ENCODE measurements at places on chromosomes 1 and 21.

DNA sequence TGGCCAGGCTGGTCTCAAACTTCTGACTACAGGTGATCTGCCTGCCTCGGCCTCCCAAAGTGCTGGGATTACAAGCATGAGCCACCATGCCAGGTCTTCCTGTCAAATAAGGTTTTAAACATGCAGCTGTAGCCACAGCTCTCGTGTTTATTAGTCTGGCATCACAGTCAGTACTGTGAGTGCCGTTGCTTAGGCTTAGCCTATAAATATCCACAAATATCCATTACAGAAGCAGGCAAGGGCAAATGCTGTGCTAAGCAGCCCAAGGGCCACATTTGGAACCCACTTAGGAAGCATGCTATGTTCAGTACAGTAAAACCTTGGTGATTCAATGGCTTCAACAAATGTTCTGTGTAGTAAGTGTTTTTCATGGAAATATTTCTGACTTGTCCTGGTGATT lies 75.9 kb downstream of the KIF1B start:
- no peak for DNase-seq

- DNase-seq = no peak
Measured at GRCh38 chr1:29515170-29515955, 279.0 kb downstream of the PTPRU start.

DNA sequence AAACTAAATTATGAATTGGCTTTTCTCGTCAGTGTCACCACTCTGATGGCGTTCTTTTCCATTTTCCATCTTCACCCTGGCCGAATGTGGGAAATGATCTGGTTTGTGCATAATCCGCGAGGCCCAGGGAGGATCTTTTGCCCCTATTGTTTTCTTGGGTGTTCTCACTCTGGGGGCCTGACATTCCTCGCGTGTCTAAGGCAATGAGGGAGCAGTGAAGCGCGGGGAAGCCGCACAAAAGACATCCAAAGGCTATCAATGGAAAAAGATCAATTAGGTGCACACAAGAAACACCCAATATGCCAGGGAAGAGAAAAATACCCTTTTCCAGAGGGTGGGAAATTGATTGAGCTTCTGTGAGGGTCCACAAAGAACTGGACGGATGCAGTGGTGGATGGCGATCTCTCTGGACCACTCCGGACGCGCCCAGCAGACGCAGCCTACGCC lies 941 bp upstream of the C1orf21 start:
- DNase-seq = no peak

DNA sequence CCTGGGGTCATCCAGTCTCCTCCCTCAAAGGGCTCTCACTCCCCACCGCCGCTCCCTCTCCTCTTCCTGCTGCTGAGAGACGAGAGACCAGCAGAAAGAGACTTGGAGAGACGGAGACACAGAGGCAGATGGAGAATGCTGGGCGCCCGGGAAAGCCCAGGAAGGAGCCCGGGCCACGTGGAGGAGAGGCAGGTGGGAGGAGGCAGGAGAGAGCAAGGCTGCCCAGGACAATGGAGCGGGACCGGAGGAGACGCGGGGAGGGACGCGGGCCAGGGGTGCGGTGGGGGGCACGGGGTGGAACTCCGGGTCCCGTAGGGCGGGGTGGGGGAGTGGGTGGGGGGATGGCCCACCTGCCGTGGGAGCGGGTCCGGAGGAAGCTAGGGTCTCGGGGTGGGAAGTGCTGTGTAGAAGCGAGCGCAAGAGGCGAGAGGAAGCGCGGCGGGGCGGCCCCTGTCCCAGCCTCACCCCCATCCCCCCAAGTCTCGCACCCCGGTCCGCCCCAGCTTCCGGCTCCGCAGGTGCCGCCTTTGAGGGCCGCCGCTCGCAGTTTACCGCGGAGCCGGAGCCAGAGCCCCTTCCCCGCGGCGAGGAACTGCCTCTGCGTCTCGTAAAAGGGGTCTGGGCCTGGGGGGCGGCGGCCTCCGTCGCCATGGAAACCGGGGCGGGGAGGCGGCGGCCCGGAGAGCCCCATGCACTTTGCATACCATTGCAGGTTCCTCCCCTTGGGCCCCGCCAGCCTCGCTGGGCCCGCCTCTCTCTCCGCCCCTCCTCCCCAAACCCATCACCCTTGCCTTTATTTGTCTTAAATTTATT lies 11.7 kb upstream of the EPHA2 start:
- no peak for DNase-seq

DNA sequence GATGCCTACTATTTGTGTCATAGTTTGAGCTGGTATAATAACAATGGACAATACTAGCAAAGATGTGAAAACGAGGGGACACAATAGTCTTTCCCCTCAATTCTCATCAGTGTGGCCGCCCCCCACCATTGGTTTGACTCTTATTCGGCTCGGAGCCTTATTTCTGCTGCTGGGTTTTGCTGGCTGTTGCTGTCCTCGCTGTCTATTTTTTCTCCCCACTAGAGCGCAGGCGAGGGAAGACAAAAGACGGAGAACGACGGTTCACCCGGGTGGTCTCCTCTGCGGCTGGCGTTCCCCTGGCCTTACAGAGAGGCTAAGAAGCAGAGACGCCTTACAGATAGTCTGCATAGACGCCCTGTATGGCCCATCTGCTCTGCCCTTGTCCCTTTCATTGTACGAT lies 19.4 kb downstream of the CLIC6 start:
- DNase-seq = no peak

GRCh38 chr1:58799650-58800049 lies 15.8 kb upstream of the JUN start:
- no peak for DNase-seq

DNA sequence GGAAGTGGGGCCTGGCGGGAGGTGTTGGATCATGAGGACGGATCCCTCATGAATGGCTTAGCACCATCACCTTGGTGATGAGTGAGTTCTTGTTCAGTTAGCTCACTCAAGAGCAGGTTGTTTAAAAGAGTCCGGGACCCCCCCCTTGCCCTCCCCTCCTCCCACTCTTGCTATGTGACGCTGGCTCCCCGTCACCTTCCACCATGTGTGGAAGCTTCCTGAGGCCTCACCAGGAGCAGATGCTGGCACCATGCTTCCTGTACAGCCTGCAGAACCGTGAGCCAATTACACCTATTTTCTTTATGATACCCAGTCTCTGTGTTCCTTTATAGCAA lies 3.0 kb upstream of the SLC19A1 start:
- DNase-seq = no peak

DNA sequence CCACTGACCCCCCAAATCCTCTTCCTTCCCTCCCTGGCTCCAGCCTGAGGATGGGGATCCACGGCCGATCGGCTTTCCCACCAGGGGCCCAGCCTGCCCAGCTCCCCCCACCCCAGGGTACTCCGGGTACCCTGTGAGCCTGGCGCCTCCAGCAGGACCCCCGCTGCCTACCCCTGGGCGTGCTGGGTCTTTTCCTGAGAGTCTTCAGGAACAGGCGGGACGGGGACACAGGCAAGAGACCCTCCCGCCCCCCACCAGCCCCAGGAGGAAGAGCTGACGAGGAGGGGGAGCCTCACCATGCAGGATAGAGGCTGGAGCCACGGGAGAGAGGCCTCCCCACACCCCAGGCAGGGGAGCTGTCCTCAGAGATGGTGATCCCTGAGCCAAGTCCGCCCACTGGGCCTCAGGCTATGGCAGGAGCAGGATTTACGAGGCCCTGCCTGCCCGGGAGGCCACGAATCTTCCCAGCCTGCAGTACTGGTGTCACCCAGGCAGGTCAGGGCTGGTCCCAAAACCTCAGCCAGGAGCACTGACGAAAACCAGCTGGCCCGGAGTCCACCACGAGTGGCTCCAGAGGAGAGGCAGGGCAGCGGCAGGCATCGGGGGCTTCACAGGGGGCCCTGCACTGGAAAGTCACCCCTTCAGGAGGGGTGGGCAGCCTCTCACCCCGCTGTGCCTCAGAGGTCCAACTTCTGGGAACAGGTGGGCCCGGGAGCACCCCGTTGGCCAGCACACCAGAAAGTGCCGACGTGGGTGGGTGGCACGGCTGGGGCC lies 58.0 kb downstream of the MEGF6 start:
- no peak for DNase-seq

- DNase-seq = no peak
Measured at GRCh38 chr1:87278825-87279535, 49.7 kb upstream of the LMO4 start.

DNA sequence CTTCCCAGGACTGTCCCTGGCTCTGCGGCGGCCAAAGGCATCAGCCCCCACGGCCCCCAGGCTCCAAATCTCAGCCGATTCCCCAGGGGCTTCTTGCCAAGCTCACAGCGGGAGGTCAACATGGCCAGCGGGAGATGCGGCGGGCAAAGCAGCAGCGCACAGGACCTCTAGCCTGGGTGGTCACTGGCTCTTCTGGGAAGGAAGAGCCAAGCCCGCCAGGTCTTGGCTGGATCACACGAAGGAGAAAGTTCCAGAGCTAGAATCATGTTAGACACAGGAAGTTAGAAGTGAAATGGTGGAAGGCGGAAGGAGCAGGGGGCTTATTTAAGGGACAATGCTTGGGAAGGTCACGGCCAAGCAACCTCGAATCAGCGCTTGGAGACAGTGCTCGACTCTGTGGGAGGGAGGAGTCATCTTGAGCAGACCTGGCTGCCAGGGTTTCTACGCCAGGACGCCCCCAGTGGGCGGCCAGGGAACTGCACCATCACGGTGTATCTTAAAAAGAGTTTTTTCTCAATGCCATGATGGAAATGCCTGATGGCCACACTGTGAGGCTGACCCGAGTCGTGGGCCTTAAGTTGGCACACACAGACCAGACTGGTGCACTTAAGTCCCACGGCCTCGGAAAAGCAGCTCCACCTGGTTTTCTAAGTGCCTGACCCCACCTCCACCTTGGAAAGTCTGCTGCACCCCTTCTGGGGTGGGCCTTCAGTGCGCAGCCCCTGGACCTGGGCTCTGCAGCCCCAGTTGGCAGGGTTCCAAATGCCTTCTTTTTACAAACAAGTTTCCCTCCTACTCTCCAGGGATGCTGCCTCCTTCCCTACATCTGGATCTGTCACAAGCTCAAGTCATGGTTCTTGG lies 29.3 kb downstream of the SLC66A1 start:
- DNase-seq = peak; percentile 71

GRCh38 chr1:20710469-20711284 lies 7.1 kb downstream of the KIF17 start:
- DNase-seq = no peak

- no peak for DNase-seq
Measured at GRCh38 chr21:37886120-37886519, 30.1 kb downstream of the KCNJ6 start.

DNA sequence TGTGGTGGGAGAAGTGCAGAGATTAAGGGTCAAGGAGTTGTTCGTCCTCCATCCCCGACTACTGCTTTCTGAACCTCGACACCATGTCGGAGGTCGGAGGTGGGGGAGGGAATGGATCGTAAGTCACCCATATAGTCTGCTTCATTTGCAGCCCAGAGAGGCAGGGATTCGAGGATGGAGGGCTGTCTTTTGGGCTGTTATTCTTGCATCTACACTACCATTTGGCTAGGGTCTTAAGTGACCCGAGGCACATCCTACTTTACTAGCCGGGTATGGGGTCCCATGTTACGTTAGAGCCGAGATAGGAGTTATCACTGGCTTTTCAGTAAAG lies 578 bp downstream of the USP21 start:
- no peak for DNase-seq

DNA sequence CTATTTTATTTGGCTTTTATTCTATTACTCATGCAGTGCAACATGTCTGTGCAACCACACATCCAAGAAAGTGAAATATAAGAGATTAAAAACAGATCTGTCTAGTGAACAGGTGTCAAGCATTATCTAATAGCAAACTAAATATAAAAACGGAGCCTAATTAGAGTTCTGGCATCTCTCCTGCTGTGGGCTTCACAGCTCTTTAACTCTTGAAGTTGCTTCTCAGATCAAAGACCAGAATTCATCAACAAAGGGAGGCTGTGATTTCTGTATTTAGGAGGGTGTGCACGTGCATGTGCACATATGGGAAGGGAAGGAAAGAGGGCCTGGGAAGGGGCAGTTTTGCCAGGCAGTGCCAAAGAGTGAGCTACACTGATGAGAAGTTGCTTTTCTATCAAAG lies 81.0 kb downstream of the MIS18A start:
- no peak for DNase-seq

DNA sequence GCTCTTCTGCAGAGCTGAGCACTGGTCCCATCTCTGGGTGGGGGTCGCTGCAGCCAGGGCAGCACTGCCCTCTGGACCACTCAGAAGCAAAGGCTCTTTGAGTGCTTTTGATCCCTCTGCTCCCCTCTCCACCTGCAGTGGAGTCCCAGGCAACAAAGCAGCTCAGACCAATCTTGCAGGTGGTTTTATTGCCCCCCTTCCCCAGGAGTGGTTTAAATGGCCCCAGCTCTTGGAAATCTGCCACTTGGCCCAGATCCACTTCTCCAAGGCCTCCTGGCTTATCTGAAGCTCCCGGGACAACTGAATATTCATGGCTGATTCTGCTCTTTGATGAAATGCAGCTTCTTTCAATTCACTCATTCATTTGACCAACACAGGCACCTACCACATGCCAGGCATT lies 2.7 kb downstream of the STUM start:
- DNase-seq = no peak

GRCh38 chr1:223486366-223486765 lies 93.2 kb downstream of the CCDC185 start:
- DNase-seq = no peak

GRCh38 chr1:116325922-116326321 lies 47.1 kb upstream of the ATP1A1 start:
- DNase-seq = no peak

- DNase-seq = no peak
Measured at GRCh38 chr1:29603622-29604021, 367.3 kb downstream of the PTPRU start.

DNA sequence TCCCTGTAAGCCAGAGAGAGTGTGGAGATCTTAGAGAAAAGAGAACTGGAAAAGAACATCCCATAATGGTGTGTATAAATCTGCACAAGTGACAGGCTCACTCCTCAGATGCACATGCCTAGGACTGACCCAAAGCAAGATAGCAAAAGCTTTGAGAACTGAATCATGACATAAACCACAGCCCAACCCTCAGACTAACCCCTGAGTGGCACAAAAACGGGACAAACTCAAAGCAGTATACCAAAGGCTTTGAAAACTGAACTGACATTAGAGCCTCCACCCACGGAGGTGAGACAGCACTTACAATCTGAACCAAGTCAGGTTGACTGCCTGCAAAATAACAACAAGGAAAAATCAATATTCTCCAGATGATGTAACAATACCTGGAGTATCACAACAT lies 70.8 kb downstream of the TIAM1 start:
- no peak for DNase-seq

DNA sequence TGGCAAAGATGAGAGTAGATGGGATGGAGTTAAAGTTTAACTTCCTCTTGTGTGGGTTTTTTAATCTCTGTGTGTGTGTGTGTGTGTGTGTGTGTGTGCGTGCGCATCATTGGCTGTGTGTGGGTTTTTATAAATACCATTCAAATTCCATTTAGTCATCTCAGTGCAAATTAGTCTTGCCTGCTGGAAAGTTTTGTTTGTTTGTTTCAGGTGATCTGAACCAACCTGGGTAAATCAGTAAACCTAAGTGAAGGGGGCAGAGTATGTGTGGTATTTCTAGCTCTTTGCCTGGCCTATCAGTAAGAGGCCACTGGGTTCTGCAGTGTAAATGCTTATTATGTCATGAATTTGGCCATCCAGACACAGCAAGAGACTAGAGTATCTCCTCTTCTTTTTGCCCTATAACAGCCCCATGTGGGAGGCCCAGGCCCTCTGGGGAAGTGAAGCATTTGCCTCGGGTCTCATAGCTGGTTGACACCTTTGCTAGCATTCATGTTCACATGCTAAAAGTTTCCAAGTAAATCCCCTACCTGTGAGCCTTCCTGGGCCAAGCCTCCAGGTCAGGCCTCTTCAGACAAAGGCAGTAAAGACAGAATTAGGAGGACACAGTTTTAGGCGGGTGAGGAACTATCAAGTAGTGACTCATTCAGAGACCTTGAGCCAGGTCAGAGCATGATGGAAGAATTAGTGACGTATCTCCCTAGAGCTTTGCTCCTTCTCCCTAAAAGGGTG lies 14.7 kb downstream of the INTS3 start:
- peak; percentile 71 for DNase-seq

GRCh38 chr1:6547301-6547700 lies 7.0 kb downstream of the NOL9 start:
- no peak for DNase-seq
